ENCODE measurements at places on chromosomes 5 and 9.

DNA sequence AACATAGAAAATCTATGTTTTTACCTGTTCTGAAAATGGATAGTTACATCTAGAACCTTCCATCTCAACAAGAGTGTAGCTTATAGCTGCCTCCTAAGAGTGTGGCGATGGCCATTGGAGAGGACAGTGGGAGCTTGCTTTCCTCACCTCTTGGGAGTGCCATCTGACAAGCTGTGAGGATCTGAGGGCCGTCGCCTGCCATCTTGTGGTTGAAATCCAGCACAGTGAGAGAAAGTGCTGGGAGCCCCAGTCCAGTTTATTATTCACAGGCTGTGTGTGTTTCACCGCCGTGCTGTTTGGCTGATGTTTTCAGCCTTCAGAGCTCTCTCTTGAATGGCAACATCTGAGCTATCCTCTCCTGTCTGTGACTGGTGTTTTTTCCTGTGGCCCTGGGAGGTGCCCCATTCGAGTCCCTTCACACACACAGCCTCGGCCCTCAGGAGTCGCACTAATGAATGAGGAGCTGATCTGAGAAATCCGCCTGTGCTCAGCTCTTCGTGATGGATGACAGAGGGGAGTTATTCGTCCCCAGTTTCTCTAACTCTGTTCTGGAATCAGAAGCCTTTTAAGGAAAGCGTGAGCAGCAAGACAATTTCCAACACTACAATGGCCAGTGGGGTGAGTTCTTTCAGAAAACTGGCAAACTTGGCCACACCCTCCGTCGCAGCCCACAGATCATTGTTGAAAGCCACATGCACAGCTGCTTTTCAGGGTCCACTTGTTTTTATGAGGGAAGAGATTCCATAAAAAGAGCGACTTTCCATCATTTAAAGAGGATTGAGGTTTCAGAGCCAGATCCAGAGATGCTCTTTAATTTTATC, 170.3 kb downstream of the PDZD2 start:
- DNase-seq = peak; percentile 40

- peak; percentile 44 for DNase-seq
These were observed 176.1 kb upstream of the MVB12B start for GRCh38 chr9:126150411-126151030.

DNA sequence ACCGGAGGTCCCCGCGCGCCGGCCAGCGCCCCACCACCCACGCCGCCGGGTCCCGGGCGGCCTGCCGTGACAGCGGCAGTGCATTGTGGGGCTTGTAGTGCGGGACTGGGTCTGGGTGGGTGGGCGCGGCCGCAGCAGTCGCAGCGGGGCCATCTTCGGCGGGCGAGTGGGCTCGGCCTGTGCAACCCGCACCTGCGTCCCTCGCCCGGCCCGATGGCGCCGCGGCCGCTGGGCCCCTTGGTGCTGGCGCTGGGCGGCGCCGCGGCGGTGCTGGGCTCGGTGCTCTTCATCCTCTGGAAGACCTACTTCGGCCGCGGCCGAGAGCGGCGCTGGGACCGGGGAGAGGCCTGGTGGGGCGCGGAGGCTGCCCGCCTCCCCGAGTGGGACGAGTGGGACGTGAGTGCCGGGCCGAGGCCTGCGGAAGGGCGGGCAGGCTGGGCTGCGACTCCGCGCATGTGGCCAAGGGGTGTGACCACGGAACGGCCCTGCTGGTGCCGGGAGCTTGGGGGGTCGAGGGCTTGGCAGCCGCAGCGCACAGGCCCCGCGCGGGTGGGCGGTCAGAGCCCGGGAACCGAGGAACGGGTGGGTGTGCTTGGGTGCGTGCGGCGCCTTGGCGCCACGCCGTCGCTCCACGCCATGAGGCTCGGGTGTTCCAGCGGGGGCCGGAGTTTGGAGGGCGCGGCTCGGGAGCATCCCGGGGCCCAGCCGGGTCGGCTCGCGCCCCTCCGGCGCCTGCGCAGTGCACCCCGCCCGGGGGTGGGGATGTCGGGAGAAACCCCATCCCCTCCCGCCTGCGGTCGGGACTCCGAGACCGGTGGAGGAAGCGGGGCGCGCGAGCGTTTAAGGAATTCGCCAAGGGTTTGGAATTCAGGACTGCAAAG, at the start of gene ARL10:
TSS of gene ARL10 (plus strand) at position 137 of the 881 bp plus-strand sequence. CDS start at position 214, 77 bp downstream.
- DNase-seq = no peak

GRCh38 chr5:9474219-9475002, 71.5 kb downstream of the SEMA5A start:
- DNase-seq = no peak

DNA sequence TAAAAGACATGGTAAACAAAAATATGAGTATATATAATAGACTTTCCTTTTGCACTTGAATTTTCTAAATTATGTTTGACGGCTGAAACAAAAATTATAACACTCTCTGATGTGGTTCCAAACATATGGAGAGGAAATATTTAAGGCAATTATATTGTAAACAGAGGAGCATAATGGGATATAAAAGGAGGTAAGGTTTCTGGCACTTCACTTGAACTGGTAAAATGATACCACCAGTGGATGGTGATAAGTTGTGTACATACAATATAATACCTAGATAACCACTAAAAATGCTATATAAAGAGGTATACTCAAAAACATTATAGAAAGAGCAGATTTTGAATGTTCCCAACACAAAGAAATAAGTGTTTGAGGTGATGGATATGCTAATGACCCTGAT, 192.9 kb upstream of the RAD23B start:
- DNase-seq = no peak

GRCh38 chr9:38119560-38120236, 50.7 kb upstream of the SHB start:
- DNase-seq = peak; percentile 21

- no peak for DNase-seq
These were observed 185.2 kb upstream of the TRIM32 start for GRCh38 chr9:116501871-116502270.

DNA sequence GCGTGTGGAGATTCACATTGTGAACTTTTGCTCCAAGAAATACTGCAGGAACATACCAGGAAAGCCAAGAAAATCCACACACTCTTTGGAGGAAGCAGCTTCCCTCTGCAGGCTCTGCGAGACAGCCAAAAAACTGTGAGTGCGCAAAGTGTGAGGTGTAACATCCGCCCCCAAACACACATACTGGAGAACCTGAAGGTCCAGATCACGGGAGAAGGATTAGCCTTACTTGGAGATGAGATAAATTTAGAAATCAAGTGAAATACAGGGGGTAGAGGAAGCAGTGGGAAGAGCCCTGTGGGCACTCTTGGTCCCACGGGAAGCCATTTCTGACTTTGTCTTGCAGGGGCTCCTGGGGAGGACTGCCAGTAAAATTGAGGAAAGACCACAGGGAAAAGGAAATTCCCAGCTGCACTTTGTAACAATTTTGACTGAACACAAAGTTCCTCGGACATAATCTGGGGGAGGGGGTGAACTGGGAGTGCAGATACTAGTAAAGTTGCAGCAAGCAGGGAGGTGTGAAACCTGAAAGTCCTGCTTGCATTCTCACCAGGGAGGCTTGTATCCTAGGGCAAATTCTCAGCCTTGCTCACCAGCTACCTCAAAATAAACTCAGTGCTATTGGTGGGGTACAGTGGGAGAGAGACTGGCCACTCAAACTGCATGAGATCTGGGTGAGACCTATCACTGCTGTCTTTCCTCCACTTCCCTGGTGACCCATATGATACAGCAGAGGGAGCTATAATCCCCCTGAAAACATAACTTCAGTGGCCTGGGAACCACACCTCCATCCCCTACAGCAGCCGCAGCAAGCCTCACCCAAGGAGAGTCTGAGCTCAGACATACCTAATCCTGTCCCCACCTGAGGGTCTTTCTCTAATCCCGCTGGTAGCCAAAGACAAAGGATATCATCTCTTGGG, 109.1 kb downstream of the ALDH1A1 start:
- DNase-seq = no peak

GRCh38 chr5:68088302-68088701, 127.3 kb upstream of the PIK3R1 start:
- no peak for DNase-seq

DNA sequence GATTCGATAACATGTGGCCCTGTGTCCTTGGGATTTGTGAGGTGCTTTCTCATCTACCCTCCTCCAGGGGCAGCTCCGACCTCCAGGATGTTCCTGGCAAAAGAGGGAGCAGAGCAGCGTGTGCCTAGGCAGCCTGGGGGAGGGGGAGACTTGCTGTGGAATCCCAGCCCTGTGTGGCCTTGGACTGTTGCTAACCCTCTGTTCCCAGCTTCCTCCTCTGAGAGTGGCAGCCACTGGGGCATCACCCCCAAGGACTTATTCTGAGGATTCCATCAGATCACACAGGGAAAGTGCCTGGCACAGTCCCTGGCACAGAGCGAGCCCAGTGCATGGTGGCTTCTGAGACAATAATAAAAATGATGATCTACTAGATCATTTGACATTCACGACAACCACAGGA, 265.1 kb upstream of the MVB12B start:
- no peak for DNase-seq

- DNase-seq = peak; percentile 93
These were observed at the start of gene QSOX2 for GRCh38 chr9:136245219-136246150. Gene QSOX2 (minus strand): TSS chr9:136245812. CDS start chr9:136245803, 9 bp downstream.

GRCh38 chr5:152456815-152457443, 51.9 kb upstream of the NMUR2 start:
- no peak for DNase-seq

DNA sequence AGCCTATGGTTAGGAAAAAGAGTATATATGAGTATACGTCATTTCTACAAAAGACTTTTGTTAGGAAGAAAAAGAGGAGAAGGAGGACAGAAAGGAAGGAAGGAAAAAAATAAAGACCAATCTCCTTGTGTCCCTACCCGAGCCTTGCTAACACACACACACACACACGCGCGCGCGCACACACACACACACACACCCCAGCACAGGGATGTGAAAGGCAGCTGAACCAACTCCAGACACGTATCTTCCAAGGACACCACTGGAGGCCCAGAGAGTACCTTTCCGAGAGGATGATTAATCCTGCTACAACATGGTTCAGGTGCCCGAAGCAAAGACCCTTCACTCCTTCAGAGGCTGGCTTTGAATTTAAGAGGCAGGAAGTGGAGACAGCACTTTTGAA, 56.9 kb upstream of the GALNT10 start:
- DNase-seq = no peak

DNA sequence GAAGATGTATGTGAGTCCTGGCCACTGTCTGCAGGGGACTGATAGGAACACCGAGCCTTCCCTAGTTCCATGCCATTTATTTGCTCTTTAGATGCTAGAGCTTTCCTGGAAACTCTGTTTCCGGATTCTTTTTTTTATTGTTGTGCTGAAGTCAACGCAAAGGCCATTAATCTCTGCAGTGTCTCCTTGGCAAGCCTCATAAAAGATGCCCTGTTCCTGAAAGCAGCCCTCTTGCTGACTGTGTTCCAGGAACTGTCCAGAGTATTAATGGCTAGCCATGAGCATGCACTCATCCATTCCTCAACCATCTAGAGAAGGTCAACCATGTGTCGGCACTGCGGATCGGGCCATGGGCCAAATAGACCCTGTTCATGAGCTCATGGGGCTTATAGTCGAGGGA, 42.9 kb upstream of the SMAD5 start:
- DNase-seq = no peak

DNA sequence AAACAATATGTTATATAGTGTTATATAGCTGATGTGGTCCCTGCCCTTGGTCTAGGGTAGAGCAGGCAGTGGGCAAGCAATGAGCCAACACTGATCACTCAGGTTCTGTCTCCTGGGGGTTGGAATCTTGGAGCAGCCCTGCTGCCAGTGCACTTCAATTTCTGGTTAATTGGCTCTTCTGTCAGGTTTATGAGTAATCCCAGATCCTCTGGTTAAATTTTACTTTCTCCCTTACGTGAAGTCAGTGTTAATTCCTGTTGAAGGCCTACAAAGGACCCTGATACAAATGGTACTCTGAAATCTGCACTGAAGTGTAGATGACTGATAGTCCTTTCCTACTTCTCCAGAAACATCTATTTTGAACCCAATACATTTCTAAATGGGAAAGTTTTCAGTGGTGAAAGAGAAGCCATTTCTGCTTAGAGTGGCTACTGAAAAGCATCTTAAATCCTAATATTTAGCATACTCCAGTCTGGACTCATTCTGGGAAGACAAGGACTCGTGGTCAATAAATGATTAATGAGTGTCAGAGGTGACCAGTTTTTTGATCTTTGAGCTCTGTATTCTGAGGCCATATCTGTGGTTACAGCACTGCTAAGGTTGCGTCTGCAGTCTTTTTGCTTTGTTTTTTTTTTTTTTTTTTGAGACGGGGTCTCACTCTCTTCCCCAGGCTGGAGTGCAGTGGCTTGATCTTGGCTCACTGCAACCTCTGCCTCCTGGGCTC, 442.4 kb downstream of the KIF4B start:
- no peak for DNase-seq

- no peak for DNase-seq
These were observed 46.6 kb downstream of the PPIP5K2 start for GRCh38 chr5:103166706-103167105.

GRCh38 chr5:155540000-155540595, 526.5 kb downstream of the KIF4B start:
- DNase-seq = peak; percentile 60

- no peak for DNase-seq
These were observed 350.4 kb downstream of the CDH10 start for GRCh38 chr5:24294333-24294732.

DNA sequence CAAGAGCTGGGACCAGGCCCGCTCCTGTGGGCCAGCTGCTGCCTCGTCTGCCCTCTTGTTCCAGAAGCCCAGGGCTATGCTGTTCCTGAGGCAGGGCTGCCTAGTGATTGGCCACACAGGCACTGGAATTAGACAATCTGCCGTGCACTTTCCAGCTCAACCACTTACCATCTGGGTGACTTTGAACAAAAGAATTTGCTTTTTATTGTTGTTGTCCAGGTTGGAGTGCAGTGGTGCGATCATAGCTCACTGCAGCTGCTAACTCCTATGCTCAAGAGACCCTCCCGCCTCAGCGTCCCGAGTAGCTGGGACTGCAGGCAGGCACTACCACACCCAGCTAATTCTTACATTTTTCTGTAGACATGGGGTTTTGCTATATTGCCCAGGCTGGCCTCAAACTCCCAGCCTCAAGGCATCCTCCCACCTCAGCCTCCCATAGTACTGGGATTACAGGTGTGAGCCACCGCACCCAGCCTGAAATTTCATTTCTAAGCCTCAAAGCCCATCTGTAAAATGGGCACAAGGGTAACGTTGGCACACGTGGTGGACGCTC, 1.2 kb upstream of the NEK6 start:
- DNase-seq = peak; percentile 75

GRCh38 chr9:6355728-6356127, 27.6 kb downstream of the TPD52L3 start:
- DNase-seq = no peak
